CD4-positive, alpha-beta T cell treated with Interleukin-6 for 4 hours (primary cell): ENCODE measurements at places on chromosomes 7 and 10.

DNA sequence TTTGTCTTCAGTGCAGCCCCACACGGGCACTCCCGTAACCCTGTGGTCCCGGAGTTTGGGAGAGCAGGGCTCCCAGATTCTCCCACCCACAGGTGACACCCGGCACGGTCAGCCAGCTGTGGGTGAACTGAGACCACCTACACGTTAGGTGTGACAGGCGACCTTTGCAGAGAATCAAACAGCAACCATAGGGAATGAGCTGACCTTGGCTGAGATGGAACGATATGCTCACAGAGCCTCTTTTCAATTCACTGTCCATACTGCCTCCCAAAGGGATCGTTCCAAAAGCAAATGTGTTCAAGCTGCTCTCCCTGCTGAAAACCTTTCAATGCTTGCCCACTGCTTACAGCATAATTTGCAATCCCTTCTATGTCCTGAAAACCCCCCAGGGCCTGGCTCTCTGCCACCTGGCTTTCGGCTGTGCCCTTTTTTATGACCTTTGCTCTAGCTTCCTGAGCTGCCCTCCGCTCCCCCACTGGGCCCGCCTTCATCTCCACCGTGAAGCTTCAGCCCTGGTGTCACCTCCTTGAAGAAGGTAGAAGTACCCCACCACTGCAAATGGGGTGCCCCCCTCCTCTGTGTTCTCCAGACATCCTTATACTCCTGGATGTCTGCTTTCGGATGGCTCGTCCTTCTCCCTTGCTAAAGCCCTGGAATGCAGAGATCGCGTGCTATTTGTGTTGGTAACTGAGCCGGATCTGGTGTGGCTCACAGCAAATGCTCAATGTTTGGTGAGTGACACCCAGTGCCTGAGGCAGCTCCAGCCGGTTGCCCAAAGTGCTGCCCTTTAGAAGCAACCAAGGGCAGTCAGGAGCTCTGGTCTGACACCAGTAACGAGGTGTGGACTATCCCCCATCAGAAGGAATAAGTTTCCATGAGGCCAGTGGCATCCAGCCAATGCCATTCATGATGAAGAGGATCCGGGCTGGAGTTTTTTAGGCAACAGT is 90.4 kb downstream of the KIAA1549 start:
- DNase-seq: no peak

DNA sequence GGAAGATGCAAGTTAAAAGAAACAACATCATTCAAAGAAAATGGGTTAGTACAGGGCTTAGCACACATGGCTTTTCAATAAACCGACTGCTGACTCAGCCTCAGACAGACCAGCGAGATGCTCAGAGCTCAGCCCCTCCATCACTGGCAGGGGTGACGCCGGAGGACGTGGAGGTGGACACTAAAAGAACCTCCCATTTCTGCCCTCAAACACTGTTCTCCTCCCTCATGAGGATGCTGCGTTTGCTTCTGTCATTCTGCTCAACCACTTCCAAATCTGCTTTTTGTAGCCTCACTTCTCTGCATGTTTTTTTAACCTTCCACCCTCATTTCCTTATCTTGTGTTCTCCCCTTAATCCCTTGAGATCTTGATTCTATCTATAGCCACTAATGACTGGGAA is 15.3 kb downstream of the DENND11 start:
- DNase-seq: no peak

DNA sequence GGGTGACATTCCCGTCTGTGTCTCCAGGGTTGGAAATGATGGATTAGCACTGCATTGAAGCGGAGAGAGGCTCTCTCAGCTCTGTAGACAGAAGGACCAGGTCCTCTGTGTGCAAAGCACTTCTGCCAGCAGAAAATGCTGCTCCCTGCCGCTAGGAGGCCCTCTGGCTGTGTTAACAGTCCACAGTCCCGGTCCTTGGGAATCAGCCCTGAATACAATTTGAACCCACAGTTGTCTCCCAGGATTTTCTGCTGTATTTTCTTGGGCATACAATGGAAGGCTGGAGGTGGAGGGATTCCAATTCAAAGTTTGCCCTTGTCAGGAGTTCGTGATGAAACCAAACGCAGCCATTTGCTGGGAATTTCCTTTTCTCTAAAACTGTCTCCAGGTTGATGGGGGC is 205.2 kb downstream of the GLRX3 start:
- no peak for DNase-seq

- peak; percentile 22 for DNase-seq
Observed at GRCh38 chr7:138726288-138726687, 25.1 kb upstream of the SVOPL start.

DNA sequence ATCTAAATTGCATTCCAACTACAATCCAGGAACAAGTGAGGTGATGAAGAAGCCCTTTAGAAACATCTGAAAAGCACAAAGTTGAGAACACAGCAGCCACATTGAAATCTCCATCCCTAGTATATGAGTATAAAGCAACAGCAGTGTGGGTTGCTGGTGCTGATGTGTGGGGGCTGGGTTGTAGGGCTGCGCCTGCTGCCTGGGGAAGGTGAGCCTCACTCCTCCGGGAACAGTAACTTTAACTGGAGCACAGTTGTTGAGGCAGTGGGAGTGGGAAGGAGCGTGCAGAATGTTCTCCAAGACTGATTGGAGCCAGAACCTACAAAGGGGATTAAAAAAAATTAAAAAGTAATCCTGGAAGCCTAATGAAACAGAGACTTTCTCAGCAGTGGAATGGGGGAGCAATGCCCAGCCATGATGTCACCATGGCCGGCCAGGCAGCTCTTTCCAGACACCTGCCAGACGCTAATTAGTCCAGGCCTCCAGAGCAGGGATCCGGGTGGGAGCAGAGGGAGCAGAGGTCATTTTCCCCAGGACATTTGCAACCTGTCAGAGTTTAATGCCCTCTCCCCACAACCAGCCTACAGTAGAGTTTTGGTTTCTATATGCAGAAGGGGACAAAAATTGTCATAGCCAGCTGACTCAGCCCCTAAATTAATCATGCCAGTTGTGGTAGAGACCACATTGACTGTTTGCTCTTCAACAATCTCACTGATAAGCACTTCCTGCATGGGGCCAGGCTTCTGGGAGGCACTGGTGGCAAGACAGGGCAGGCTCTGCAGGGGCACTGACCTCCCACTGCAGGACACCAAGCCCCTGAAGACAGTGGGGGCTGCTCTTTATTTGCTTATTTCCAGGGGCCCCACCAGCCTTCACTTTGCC is 133.0 kb upstream of the ZNF32 start:
- peak; percentile 14 for DNase-seq

GRCh38 chr10:70753026-70753663 is 32.0 kb downstream of the TBATA start:
- no peak for DNase-seq

- DNase-seq: no peak
Observed at GRCh38 chr7:88202799-88203198, 17.0 kb downstream of the SRI start.

GRCh38 chr7:144822223-144822622 is 13.6 kb downstream of the TPK1 start:
- no peak for DNase-seq

DNA sequence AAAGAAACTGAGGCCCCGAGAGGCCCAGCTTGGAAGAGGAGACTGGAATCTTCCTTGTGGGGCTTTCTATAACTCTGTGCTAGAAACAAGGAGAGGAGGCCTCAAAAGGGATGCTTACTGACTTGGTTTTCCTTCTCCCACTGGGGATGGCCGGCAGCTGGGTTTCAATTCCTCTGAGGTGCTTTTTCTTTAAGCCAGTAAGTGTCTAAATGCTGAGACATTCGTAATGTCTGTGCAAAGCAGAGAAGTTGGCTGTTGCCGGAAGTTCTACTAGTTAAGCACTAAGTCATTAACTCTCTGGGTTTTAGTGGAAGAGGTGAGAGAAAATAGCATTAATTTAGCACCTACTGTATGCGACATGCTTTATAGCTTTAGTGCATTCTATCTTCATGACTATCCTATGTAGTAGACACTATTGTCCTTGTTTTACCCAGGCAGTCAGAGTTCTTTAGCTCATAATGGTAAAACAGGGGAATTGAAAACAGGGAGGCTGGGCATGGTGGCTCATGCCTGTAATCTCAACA is 135.2 kb downstream of the RGS10 start:
- no peak for DNase-seq

DNA sequence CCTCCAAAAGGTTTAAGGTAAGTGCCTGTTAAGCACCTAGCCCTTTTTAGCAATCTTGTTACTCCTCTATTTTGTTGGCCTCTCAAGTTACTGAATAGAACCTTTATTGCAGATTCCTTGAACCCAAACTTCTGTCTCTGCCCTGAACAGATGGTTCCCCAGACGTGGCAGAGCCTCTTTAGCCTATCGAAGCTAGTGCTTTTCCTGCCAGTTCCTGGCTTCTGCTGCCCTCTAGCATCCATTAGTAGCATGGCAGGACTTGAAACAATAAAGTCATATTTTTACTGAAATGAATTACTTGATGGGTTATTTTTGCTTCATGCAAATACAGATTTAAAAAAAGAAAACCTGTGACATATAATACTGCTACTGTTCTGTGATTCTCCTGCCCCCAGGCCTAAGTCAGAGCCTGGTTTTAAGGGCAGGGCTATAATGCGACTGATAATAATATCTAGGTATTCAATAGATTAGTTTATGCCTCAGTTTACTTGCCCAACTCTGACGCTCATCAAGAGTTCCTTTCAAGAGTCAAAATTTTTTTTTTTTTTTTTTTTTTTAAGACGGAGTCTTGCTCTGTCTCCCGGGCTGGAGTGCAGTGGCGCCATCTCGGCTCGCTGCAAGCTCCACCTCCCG is 84.3 kb upstream of the PHF14 start:
- peak; percentile 43 for DNase-seq

GRCh38 chr10:16942381-16943078 is 125.3 kb upstream of the RSU1 start:
- no peak for DNase-seq
